ENCODE measurements at places on chromosomes 12 and 14. TPM values are rescaled to one million over a fixed set of nuclear protein-coding genes. Genes with fewer than 3 reads are reported as not detected.

DNA sequence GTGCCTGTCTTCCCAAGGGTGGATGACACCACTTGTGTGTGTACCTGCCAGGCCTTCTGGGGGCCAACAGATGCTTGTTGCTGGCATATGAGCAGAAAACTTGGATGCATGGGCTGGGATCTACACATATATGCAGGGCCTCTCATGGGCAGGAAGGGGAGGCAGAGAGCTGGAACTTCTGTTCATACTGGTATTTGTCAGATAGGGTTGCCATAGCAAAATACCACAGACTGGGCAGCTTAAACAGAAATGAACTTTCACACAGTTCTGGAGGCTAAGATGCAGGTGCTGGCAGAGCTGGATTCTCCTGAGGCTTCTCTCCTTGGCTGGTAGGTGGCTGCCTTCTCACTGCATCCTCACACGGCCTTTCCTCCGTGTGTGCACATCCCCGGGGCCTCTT is 121.8 kb downstream of the SUDS3 start:
- no peak overlapping the region for H3K4me3 ChIP-seq
- H3K27me3 ChIP-seq, result no peaks in the 10 kb centered on the region
- H3K36me3 ChIP-seq, result no peaks in the 10 kb centered on the region
- peaks cover 25% of the 10 kb centered on the region for H3K4me1 ChIP-seq
- no peak for DNase-seq

- DNase-seq, result no peak
- no peak overlapping the region for H3K27ac ChIP-seq
- peaks cover 11% of the 10 kb centered on the region for H3K36me3 ChIP-seq
- H3K27me3 ChIP-seq, result no peaks in the 10 kb centered on the region
- no peaks in the 10 kb centered on the region for H3K4me1 ChIP-seq
Measured at GRCh38 chr14:71597287-71597920, 334.8 kb upstream of the RGS6 start.

- peaks cover 73% of the 10 kb centered on the region for H3K4me1 ChIP-seq
- H3K27ac ChIP-seq, result peak overlapping the region; percentile 87
- H3K36me3 ChIP-seq, result peaks cover 37% of the 10 kb centered on the region
- no peaks in the 10 kb centered on the region for H3K27me3 ChIP-seq
Measured at GRCh38 chr12:120702637-120703036, 7.6 kb upstream of the UNC119B start.

- DNase-seq, result no peak
- no peaks in the 10 kb centered on the region for H3K27me3 ChIP-seq
- peaks cover 4% of the 10 kb centered on the region for H3K4me1 ChIP-seq
- peaks cover 19% of the 10 kb centered on the region for H3K36me3 ChIP-seq
Measured at GRCh38 chr12:130826151-130826801, 12.8 kb downstream of the STX2 start.

DNA sequence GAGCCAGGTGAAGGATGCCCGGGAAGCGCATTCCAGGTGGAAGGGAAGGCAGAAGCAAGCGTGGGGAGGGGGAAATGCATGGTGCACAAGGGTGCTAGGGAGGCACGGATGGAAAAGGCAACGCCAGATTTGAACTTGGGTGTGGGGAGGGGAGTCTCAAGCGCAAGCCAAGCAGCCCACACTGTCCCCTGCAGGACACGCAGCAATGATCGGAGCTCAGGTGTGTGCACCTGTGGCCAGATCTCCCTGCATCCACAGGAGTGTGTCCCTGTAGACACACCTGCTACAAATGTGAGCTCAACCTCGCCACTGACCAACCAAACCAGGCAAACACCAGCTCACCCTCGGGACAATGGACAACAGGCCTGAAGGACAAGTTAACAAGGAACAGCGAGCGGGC is 63.2 kb downstream of the SCARB1 start:
- peaks cover 3% of the 10 kb centered on the region for H3K36me3 ChIP-seq
- H3K27me3 ChIP-seq, result no peaks in the 10 kb centered on the region
- no peak overlapping the region for H3K4me3 ChIP-seq
- H3K27ac ChIP-seq, result no peak overlapping the region
- DNase-seq, result no peak

DNA sequence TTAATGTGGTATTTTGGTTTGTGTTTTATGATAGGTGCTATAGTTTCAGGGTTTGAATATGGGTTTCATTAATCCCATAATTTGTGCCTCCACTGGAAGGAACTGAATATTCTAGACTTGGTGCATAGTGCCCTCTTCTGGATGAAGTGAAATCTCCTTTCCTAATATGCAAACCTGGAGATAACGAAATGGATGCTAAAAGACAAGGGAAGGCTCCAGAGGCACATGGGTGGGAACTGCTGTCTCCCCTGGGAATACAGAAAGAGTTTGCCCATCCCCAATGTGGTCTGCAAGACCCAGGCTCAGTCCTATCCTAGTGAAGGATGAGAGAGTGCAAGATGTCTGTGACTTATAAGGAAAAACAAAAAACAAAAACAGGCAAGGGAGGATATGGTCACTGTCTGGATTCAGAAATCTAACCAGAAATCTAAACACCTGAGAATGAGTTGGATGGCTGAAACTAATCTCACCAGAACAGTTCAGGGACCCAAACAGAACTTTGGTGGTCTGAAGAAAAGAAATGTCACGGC is 142.3 kb upstream of the TMPO start:
- DNase-seq, result no peak
- no peaks in the 10 kb centered on the region for H3K36me3 ChIP-seq
- no peak overlapping the region for H3K27ac ChIP-seq
- peaks cover 20% of the 10 kb centered on the region for H3K27me3 ChIP-seq
- no peak overlapping the region for H3K4me3 ChIP-seq

Gene ZNF891
- 1.1 TPM for total RNA-seq

Gene KLRC2
- total RNA-seq, result not detected

Gene VRTN
- total RNA-seq, result not detected

Data from left ventricle myocardium inferior (tissue), 1 donor.